ENCODE measurements at places on chromosomes 5 and 9. TPM values are rescaled to one million over a fixed set of nuclear protein-coding genes. Genes with fewer than 3 reads are reported as not detected.

Gene FOXD4L6
- not detected for total RNA-seq

Gene GRIN1
- not detected for total RNA-seq

Gene CA9
- not detected for total RNA-seq

Gene PCDHA3
- total RNA-seq: not detected

Gene SNCAIP
- total RNA-seq: 0.87 TPM

Gene SLC46A2
- total RNA-seq: not detected

Gene OTP
- total RNA-seq: not detected

Gene NIPSNAP3A
- total RNA-seq: 7.8 TPM

Gene ADAM19
- total RNA-seq: 4.5 TPM

Gene RNF183
- total RNA-seq: not detected

Gene ANKRD18B
- total RNA-seq: 0.43 TPM

Gene PCDHB8
- 0.49 TPM for total RNA-seq

Gene IQGAP2
- 1.5 TPM for total RNA-seq

Gene ARSI
- not detected for total RNA-seq

Gene NOXA1
- 1.6 TPM for total RNA-seq

Gene ANAPC2
- 23.0 TPM for total RNA-seq

Gene CDH12
- total RNA-seq: not detected

Gene SLC6A18
- not detected for total RNA-seq

Gene OMD
- 0.12 TPM for total RNA-seq

Gene ROR2
- total RNA-seq: 0.15 TPM

Gene FYB1
- total RNA-seq: 2.8 TPM

Gene SPINK1
- total RNA-seq: not detected

Gene ARID3C
- not detected for total RNA-seq

Gene ZBED3
- total RNA-seq: 2.3 TPM

Gene GPR150
- not detected for total RNA-seq

Gene PCDHB3
- total RNA-seq: 0.65 TPM

Gene ASTN2
- 2.8 TPM for total RNA-seq

Gene DAB2
- 18.5 TPM for total RNA-seq

Gene PRRC1
- 14.0 TPM for total RNA-seq

Gene NR4A3
- total RNA-seq: 21.3 TPM

Gene FSTL4
- total RNA-seq: 0.81 TPM

Gene BAG1
- total RNA-seq: 253 TPM

Gene DAB2IP
- 33.4 TPM for total RNA-seq

Gene SPATA31C1
- not detected for total RNA-seq

Gene FOXD1
- total RNA-seq: 0.36 TPM

Gene PDCD1LG2
- total RNA-seq: 0.76 TPM

Gene RASEF
- not detected for total RNA-seq

Gene CDH9
- total RNA-seq: not detected

Gene PARP8
- 1.5 TPM for total RNA-seq

Gene PPP3R2
- not detected for total RNA-seq

Gene DNLZ
- 29.6 TPM for total RNA-seq

Gene RNF208
- 7.1 TPM for total RNA-seq

Gene KCNMB1
- 0.12 TPM for total RNA-seq

Gene CDC14B
- total RNA-seq: 4.3 TPM

Gene ZNF618
- total RNA-seq: 2.7 TPM

Gene SEPTIN8
- 9.7 TPM for total RNA-seq

Gene CNTLN
- total RNA-seq: 1.4 TPM

Gene TUSC1
- total RNA-seq: 5.4 TPM

Gene MAP1B
- 14.0 TPM for total RNA-seq

Gene BTNL8
- 0.27 TPM for total RNA-seq

Gene LPAR1
- 3.5 TPM for total RNA-seq

Gene ARL14EPL
- not detected for total RNA-seq
